Activated CD4-positive, alpha-beta T cell treated with anti-CD3 and anti-CD28 coated beads, Interleukin-2, amount 50 U/mL, for 4 hours (primary cell): ENCODE measurements at places on chromosomes 7 and 10.

GRCh38 chr10:1601406-1601805 lies 135.9 kb downstream of the ADARB2 start:
- no peak for DNase-seq

DNA sequence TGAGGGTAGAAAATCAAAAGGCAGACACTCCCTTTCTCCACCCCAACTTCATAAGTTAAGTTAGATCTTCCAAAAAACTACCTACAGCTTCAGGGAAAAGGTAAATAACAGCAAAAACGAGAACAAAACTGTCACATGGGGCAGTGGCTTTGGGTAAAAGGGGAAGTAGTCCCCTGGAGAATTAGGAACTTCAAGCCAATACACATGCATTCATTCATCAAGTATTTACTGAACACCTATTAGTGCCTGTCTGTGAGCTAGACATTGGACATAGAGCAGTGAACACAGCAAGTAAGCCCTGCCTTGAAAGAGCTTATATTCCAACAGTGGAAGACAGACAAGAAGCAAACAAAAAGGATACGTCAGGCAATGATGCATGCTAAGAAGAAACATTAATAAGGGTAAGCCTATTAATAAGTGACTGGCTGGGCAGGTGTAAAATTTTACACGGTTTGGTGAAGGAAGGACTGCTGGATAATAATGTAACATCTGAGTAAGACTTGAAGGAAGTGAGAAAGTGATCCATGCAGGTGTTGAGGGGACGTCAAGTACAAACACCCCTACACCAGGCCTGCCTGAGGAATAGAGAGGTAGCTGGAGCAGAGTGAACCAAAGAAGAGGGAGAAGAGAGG lies 69.6 kb upstream of the RAPGEF5 start:
- DNase-seq = no peak

- DNase-seq = no peak
These were observed 155.1 kb downstream of the ETV1 start for GRCh38 chr7:13834328-13834761.

DNA sequence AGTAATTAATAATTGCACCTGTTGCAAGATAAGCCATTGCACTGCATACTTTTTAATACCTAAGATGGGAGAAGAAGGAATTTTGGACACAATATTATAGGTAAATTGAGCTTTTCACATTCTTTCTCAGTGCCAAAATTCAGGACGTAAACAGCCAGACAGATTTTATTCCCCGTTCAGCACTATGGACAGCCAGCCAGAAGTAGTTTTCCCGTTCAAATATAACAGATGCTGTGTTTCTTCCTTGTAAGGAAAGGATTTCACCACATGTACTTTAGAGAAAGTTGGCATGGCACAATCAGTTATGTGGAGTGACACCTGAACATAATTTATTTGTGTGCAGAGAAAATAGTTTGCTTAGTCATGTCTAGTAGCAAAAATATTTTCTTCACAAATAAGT lies 34.8 kb downstream of the SEMA3E start:
- DNase-seq = no peak

- no peak for DNase-seq
These were observed 9.4 kb upstream of the GTPBP10 start for GRCh38 chr7:90337106-90337505.

DNA sequence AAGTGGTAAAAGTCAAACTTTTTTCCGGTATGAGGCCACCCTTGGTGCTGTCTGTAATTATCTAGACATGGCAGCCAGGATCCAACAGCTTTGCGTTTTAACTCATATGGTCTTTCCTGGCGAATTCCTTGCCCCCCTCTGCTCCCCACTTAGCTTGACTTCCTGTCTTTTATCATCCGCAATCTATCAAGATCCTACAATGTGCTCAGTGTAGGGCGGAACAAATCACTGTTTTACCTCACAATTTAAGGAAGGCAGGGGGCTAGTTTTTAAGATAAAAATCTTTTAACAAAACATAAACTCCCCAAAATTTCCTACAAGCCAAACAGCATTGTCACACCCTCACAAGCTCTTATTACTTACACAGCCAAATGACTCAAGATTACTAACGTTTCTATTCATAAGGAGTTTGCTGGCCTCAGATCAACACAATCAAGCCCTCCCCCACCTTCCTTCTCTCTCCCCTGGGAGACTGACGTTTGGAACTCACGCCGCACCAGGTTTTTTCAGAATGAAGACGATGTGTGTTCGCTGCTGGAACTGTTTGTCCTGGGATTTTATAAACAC lies 1.3 kb upstream of the CDK14 start:
- no peak for DNase-seq

GRCh38 chr7:117807676-117808075 lies 65.6 kb downstream of the CTTNBP2 start:
- no peak for DNase-seq

DNA sequence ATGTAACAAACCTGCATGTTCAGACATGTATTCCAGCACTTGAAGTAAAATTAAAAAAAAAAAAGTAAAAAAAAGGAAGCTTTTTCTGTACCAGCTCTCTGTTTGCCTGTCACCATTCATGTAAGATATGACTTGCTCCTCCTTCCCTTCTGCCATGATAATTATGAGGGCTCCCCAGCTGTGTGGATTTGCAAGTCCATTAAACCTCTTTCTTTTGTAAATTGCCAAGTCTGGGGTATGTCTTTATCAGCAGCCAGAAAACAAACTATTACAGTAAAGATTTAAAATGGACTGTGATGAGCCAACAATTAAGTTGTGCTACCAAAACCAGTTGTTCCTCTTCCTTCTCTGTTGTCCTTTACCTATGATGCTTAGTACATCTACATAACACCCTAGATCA lies 619.6 kb downstream of the ARL4A start:
- no peak for DNase-seq

- DNase-seq = no peak
These were observed 76.9 kb upstream of the LANCL2 start for GRCh38 chr7:55288070-55288824.

DNA sequence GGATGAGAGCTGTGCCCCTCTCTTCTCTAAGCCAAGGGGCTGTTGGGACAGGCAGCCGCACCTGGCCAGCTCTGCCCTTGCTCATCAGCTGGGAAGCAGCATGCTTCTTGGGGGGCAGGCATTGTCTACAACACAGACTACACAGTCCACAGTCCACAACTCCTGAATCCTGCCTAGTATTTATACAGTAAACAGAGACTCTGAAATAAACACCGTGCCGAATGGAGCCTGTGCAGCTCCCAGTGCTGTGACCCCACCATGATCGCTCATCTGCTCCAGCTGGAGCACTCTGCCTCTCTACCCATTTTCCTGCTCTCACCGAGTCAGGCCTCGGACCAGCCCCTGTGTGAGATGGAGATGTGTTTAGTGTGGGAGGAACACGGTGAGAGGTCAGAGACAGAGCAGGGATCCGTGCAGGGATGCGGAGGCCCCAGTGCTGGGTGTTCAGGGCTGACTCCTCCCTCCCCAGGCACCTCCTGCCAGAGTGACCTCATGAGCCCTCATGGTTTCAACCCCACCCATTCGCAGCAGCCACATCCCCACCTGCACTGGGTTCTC lies 608.0 kb downstream of the DNAJB6 start:
- no peak for DNase-seq

- DNase-seq = no peak
These were observed 92.9 kb upstream of the LRRTM3 start for GRCh38 chr10:66832781-66833422.

DNA sequence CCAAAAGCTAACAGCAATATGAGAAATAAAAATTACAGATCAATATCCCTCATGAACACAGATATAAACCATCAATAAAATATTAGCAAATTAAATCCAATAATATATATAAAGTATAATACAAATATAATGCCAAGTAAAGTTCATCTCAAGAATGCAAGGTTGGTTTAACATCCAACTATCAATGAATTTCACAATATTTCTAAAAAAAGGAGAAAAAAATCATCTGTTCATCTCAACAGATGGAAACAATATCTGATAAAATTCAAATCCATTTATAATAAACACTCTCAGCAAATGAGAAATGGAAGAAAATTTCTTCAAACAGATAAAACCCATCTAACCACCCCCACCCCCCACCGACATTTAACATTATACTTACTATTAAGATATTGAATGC lies 86.9 kb downstream of the SIRT1 start:
- no peak for DNase-seq

DNA sequence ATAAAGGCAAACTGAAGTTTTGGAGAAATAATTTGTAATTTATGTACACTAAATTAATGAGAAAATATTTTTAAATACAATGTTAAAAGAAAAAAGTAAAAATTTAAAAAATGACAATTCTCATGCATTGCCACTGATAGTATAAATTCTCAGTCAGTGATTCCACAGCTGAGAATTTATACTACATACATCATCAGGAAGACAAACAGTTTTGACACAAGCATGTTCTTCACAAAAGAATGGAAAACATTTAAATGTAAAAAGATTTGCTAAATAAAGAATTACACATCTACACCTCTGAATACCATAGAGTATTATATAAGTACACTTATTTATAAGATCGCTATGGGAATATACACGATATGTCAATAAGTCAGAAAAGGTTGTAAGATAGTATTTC lies 101.1 kb upstream of the LAMB4 start:
- DNase-seq = no peak

DNA sequence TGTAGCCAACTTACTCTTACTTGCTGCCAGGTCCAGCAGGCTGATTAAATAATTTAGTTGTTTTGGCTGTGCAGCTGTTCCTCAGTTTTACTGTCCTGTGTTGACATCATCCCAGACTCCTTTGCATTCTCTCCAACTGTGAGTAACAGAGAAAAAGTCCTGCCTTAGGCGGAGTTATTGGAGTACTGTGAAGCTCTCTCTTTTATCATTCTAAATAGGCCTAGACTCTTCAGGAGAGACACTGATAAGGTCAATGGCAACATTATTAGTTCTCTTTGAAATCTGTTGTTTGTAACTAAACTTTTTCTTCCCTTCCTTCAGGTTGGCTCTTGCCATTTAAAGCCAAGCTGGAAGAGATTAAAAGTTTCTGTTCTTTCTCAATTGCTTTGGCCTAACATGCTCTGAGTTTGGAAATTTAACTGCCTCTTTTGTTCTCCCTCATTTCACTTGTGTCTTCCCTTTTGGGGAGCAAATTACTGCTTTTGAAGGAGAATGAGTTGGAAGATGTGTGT lies 215.7 kb upstream of the CSTF2T start:
- DNase-seq = no peak

DNA sequence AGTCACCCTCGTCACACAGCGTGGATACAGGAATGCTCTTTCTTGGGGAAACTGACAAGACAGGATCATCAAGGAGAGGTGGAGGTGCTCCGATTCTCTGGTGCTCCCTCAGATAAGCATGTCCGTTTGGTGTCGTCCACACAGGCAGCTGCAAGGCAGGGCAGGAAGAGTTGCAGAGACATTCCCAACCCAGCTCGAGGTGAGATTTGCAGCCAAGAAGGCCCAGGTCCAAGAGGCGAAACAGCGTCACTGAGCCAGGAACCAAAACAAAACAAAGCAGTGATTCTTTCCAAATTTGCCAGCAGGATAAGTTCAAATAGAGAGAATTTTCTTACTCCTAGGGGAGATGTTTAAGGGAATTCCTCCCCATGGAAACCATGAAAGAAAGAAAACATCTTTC lies 386.5 kb upstream of the PFKP start:
- no peak for DNase-seq

DNA sequence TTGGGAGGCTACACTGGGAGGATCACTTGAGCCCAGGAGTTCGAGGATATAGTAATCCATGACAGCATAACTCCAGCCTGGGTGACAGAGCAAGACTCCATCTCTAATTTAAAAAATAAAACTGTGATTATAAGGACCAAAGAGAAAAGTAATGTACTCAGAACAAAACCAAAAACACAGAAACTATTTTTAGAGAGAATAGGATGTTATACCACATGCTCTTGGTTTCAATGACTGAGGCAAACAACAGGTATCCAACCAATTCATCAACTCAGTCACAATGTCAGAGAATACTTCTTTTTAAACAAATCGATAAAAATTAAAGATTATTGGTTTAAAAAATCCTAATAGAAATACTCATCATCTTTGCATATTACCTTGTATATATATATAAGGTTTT lies 186.7 kb downstream of the TPK1 start:
- no peak for DNase-seq

- no peak for DNase-seq
These were observed 1203.5 kb downstream of the TYW1 start for GRCh38 chr7:68200051-68200670.

DNA sequence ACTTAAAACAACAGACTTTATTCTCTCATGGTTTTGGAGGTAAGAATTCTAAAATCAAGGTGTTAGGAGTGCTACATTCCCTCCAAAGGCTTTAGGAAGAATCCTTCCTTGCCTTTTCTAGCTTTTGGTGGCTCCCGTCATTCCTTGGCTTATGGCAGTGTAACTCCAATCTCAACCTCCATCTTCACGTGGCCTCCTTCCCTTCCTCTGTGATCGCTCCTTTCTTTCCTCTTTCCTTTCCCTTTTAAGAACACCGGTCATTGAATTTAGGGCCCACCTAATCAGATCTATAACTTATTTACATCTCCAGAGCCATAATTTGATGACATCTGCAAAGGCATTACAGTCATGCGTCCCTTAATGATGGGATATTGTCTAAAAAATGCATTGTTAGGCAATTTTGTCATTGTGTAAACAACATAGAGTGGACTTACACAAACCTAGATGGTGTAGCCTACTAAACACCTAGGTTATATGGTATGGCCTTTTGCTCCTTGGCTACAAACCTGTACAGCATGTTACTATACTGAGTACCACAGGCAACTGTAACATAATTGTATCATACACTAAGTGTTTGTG lies 5.9 kb upstream of the HERC4 start:
- DNase-seq = no peak

DNA sequence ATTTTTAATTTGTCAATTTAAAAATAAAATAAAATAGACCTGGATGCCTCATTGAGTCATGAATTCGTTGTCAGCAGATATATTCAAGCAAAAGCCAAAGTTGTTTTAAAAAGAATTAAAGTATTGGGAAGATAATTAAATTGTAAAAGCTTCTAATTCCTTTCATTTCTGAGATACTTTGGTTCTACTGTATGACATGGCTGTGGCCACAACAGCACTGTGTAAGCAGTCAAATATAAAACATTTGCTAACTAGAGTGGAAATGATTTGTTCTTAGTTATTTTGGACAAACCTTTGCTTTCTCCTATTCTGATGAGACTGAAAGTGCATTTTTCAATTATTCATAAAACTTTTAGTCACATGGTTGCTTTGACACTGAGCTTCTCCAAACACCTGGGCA lies 143.6 kb upstream of the FAM13C start:
- no peak for DNase-seq
